Sigmoid colon (tissue), 7 donors: ENCODE measurements at places on chromosomes 2 and 18. TPM values are rescaled to one million over a fixed set of nuclear protein-coding genes. Genes with fewer than 3 reads are reported as not detected.

The SPC25 gene
- total RNA-seq, result not detected

GRCh38 chr2:62309465-62310091 lies 113.7 kb downstream of the B3GNT2 start:
- no peak for DNase-seq

The WNT10A gene
- total RNA-seq, result not detected

GRCh38 chr2:67900826-67901225 lies 162.0 kb downstream of the C1D start:
- DNase-seq, result no peak

- DNase-seq, result no peak
Measured at GRCh38 chr2:239991689-239992314, 33.3 kb downstream of the NDUFA10 start.

The ANKRD30BL gene
- not detected for total RNA-seq

The RTP5 gene
- not detected for total RNA-seq

DNA sequence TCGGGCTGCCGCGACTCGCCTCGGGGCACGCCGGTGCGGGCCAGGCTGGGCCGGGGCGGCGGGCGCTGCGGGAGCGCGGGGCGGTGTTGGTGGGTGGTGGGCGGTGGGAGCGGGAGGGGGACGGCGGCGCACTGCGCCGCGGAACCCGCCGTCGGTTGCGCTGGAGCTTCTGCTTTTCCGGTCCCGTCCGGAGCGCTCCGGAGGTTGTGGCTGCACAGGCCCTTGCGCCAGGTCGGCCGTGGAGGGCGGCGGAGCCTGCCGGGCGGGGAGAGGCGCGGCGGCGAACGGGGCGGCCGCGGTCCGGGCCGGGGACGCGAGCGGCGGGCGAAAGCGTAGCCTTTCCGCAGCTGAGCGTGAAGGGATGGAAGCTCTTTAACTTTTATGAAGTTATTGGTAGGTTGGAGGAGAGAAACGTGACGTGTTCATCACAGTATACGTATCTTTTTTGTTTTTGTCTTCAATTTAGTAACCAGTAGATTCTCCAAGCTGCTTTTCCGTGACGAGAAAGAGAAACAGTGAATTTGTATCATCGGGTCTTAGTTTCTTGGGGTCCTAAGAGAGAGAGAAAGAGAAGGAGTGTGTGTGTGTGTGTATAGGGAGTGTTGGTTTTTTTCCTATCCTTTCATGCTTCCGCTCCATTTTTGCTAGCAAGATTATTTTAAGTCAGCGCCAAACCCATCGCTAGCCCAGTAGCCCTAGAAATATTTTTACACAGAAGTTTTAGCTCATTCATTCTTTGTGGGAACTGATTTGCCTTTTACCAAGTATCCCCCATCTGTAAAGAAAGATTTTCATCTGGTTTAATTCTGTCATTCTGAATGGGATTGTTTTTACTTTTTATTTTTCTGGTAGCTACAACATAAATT lies 535 bp downstream of the ATG4B start:
- DNase-seq, result no peak

- no peak for DNase-seq
Measured at GRCh38 chr2:84055816-84056215, 403.3 kb downstream of the SUCLG1 start.

The OLA1 gene
- 52.8 TPM for total RNA-seq

The IL1R2 gene
- 7.1 TPM for total RNA-seq

DNA sequence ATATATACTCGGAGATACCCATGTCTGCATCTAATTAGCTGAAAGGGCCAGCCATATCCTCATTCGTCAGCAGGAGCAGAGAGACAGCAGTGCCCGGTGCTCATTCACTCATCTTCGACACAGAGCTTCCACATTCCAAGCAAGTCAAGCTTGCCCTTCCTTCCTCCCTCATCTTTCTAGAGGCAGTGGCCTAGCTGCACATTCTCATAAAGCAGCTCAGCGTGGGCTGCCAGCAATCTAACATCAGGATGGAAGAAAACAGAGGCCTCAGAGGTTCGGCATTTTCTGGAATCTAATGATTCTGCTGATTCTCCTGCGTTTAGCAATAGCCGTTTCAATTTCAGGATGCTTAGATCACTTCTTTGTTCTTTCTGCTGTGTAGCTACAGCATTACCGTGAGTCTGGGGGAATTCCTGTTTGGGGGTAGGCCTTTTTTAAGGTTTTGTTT lies 68.8 kb downstream of the CLHC1 start:
- DNase-seq, result no peak

DNA sequence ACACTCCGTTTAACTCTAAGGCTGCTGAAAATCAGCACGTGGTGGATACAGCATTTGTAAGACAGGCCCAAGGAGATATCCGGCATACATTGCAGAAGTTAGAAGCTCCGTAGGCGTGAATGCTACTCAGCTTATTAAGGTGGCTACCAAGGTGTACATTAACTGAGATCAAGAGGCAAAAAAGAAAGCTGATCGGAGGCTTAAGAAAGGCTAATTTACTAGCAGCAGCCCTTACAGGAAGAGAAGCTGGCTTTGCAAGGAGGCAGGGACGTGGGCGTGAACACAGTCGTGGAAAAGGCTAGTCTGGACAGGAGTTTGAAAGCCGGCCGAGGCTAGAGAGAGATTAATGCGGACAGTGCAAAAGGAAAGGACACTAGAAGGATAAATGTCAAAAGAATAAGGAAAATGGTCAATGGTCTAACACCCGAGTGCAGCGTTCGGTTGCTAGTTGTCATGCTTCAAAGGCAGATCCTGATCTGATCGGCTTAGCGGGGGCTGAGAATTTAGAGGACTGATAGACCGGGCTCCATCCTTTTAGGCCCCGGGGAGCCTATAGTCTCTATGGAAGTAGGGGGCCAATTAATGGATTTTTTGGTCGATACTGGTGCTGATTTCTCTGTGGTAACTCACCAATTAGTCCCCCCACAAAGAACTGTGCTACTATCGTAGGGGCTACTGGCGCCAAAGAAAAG lies 45.6 kb upstream of the SELENOI start:
- no peak for DNase-seq

DNA sequence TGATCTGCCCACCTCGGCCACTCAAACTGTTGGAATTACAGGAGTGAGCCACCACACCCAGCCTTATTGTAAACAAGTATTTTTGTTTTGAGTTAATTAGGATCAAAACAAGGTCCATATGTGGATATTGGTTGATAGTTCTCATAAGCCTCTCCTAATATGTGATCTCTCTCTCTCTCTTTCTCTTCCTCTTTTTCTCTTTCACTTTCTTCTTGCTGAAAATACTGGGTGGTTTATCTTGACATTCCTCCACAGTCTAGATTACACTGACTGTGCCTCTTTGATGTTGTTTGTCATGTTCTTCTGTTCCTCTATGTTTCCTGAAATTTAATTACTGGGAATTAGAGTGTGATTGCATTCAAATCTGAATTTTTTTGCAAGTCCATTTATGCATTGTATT lies 547.5 kb upstream of the NRXN1 start:
- no peak for DNase-seq

DNA sequence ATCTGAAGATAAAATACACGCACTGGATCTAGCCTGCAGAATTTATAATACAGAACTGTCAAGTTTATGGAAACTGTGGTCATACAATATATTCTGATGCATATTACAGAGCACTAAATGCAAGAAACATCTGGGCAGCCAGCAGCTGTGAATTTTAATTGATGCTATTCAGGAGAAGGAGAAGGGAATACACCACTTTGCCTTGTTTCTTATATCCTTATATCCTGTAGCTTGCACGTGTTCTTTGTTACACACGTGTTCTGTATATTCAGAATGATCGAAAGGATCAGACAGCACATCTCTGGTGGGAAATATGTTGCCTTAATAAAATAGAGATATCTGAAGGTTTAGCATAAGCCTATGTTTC lies 335.8 kb downstream of the AGPS start:
- DNase-seq, result no peak

DNA sequence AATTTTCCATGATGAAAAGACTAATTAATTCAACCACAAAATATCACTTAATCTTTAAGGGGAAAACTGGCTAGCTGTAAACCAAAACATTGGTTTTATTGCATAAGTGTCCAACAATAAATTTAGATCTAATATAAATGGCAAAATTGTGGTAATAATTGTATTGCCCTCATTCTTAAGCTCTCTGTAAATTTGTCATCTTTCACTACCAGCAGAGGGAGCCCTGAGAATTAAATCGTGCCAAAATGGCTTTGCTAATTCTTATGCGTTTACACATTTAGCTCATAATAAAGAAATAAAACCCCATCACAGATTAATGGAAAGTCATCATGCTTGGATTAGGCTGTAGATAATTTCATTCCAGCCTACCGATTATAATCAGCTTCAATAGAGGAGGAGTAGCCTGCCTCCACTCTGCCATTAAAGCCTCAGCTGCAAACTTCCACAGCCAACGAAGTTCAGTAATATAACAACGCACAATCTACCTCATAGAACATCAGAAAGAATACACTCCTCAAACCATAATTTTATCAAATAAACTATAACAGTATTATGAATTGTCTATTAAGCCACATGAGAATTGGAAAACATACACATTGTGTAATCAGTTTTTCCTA lies 70.0 kb upstream of the ATP5MC3 start:
- no peak for DNase-seq

GRCh38 chr2:223894968-223895367 lies 50.2 kb downstream of the WDFY1 start:
- DNase-seq, result no peak

The LOXHD1 gene
- 0.28 TPM for total RNA-seq

DNA sequence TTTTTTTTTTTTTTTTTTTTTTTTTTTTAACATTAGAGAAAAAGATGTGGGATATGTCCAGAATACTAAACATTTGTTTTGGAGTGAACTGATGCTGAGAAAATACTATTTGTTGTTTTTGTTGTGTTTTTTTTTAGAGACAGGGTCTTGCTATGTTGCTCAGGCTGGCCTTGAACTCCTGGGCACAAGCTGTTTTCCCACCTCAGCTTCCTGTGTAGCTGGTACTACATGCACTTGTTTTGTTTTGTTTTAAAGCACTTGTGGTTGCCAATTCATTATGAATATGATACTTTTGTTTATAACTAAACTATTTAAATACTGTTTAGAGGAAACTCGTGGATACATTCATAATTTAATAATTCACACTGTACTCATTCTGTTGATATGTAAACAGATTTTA lies 33.4 kb upstream of the DYSF start:
- DNase-seq, result no peak

DNA sequence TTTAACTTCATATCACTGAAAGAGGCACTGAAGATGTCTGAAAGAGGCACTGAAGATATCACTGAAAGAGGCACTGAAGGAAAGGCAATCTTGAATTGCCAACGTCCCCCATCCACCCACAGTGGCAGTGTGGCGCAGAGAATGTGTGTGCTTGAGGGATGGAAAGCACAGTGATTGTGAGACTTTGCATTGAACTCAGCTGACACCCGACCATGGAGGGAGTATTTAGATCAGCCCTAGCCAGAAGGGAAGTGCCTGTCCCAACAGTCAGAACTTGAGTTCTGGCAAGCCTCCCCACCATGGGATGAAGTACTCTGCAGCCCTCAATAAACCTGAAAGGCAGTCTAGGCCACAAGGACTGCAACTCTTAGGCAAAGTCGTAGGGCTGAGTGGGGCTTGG lies 33.8 kb downstream of the MAP4K3 start:
- no peak for DNase-seq

GRCh38 chr2:226981791-226982326 lies 146.0 kb downstream of the RHBDD1 start:
- DNase-seq, result no peak

GRCh38 chr2:227324642-227324994 lies 433 bp upstream of the MFF start:
- DNase-seq, result no peak

DNA sequence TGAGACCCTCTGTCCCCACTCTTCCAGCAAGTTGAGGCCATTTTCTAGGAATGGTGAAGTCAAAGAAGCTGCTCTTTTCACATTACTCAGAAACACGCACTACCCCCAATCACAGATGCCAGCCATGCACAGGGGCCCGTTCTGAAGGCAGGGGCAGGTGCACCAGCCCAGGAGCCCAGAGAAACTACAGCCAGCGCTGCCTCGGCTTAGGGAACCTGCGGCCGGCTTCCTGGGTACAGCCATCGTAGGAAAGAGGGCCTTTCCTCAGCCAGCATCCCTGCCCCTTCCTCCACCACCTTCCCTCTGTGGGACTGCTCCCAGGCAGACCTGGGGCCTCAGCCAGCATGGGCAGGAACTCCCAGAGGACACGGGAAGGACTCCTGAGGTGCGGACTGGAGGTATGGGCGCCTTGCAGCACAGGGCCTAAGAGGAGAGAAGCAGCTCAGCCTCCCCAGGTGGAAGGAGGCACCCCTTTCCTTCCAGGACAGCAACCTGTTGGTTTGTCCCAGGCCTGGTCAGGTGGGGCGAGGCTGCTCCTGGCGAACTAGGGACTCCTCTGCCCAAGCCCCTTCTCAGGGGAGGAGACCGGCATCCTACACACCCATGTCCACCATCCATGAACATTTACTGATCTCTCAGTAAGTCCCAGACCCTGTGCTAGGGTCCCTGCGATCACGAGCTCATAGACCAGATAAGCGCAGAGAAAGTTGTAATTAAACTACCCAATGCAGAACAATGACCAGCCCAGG lies 99.0 kb upstream of the ID2 start:
- DNase-seq, result no peak

DNA sequence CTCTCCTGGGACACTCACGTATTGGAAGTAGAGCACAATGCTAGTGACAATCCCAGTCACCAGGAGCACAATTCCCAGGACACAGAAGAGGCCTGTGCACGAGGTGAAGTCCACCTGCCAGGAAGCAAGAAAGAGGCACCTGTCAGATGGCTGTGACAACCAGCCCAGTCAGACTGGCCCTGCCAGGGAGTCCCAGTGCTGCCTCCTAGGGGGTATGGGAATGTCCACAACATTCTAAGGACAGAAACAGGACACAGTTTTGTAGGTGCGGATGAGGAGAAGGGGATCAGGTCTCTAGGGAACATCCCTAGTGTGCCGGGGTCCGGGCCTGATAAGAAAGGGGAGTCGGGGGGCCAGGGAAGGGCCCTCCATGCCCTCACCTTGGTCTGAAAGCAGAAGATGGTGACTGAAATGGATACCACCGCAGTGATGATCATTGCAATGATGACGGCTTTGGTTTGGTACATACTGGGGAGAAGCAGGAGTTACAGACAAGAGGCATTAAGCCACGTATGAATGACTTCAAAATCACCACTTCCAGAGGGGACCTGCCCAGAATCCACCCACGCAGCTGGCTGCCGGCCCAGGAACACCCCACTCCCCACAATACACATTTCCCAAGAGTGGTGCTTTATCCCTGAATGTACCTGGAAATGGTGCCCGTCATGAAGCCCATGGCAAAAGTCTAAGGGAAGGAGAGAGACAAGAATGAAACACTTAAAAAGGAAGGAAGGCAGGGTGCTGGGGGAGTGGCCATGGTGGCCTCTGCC lies 6.9 kb downstream of the PNKD start:
- DNase-seq, result no peak

The FBXO41 gene
- total RNA-seq, result 1.9 TPM

- no peak for DNase-seq
Measured at GRCh38 chr2:26469092-26469710, 8.7 kb downstream of the OTOF start.

DNA sequence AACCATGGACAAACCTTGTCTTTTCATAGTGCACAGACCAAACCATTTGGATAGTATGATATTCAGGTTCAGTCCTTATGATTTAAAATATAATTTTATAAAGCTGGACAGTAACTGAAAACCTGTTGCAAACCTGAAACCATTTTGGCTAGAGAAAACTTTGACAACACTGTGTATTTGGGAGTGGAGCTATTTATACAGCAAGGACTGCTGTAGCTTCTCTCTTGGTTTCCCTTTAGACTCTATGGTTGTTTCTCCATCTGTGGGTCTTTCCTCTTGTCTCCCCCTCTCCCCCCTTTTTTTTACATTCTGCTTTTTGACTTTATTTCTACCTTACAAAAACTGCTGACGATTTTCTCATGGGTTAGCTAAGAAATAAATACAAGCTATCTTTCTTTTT lies 581.7 kb downstream of the SLC4A3 start:
- DNase-seq, result no peak

The SP9 gene
- not detected for total RNA-seq
